ENCODE measurements at places on chromosomes 7 and 10.

GRCh38 chr10:71178880-71179279, 33.5 kb upstream of the UNC5B start:
- DNase-seq: no peak

DNA sequence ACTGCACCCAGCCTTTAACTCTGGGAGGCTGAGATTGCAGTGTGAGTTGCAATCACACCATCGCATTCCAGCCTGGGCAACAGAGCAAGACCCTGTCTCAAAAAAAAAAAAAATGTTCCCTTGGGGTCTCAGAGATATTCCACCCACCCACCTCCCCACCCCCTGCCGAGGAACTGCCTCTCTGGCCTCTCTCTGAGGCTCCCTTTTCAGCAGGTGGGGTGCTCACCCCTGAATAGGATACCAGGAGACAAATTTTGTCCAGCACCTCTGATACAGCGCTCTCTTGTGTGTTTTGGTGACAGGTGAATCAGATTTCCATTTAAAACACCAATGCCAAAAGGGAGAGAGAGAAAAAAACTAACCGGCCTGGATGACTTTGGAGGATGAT, 92.6 kb upstream of the KIF5B start:
- DNase-seq: no peak

- no peak for DNase-seq
These were observed 992 bp upstream of the IGF2BP3 start for GRCh38 chr7:23471106-23471859.

DNA sequence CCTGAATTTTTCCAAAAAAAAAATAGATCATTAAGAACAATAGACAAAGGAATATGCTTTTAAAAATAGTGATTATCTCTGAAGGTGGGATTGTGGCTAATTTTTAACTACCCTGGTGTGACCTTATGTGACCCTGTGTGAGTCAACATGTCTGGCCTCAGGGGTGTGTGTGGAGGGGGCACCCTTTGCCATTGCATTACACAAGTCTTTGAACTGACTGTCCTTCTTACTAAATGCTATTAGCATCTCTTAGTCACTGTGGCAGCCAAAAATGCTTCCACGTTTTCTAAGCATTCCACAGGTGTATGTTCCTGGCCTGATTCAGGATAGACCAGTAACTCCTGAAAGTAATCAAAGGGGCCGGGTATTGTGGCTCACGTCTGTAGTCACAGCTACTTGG, 175.4 kb downstream of the MGMT start:
- DNase-seq: no peak

DNA sequence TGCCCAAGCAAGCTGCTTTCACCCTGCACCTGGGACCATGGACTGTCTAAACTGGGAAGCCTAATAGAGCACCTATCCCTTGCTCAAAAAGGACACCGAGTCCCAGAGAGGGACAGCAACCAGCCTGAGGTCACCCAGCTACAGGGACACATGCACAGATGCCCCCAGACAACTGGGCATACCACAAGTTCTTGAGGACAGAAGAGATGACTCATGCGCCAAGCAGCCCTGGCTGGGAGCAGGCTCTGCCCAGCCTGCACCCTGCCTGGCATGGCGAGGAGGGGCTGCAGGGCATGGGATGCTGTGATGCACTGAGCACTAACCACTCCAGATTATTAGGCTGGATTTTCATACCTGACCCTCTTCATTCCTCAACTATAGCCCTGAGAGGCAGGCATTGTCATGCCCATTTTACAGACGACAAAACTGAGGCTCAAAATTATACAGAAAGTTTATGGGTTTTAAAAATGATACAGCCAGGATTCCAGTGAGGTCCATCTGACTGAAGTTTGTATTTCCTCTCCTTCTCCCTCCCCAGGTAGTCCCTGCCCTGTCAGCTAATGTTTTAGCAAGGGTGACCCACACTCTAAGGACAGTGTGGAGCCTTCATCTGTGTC, 289.3 kb upstream of the ZMIZ1 start:
- DNase-seq: no peak

DNA sequence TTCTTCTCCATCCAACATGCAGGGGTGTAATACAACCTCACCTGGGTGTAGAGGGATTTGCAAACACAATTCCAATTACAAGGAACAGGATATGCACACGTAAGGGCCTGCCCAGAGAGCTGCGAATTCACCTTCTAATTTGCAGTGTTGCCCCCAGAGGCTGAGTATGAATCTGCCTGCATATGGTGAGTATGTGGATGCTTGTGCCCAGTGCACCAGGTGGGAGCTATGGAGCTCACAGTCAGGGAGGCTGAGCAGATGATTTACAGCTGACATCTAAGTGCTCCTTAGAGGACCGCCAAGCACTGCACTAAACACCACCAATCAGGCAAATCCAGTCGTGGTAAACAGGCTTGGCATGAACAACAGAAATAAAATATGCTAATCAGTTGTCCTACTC, 132.0 kb downstream of the RELN start:
- no peak for DNase-seq

GRCh38 chr10:20624642-20625041, 272.5 kb downstream of the NEBL start:
- no peak for DNase-seq

- no peak for DNase-seq
These were observed 56.4 kb upstream of the DKK1 start for GRCh38 chr10:52257692-52258075.

- DNase-seq: no peak
These were observed 9.6 kb upstream of the STRA8 start for GRCh38 chr7:135224027-135224426.

- DNase-seq: no peak
These were observed 178.5 kb downstream of the ARID5B start for GRCh38 chr10:62079885-62080559.

DNA sequence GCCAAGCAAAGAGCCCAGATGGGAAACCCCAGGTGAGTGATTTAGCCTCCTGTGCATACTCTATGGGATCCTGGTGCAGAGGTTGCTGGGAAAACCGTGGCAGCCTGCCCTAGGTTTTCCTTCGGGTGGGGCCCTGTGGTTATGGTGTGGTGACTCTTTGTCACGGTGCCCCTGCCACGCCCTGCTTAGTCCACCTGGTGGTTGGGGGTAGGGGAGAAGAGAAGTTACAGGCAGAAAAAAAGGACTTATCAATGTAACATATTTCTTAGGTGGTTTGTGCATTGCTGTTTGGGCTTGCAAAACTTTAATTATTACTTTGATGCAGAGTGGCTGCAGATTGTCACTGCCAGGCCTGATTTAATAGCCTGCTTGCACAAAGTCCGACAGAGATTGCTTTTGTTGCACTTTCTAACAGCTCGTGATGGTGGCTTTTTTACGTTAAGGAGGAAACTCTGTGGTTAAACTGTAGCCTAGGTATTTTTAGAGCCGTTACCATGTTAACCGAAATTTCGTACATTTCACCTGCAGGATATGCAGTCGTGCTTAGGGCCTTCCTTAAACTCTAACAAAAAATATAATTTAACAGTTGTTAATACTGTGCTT, 197.4 kb downstream of the RNLS start:
- DNase-seq: no peak

- no peak for DNase-seq
These were observed 60.3 kb upstream of the ABLIM1 start for GRCh38 chr10:114718374-114718773.

DNA sequence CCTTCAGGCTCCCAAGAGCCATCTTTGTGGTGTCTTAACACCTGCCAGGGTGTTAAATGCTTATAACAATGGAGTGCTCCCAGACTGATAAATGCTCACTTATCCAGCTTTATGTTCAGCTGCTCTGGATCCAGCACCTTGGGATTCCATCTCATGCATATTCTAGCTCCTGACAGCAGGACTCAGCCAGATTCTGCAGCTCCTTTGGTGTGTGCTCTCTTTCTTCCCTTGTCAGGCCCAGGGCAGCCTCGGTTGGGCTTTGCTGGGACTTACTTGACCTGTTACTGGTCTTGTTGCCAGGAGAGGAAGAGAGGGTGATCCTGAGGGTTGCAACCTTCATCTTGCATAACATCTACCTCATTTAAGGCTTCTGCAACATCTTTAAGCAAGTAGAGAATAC, 59.4 kb upstream of the CCNY start:
- DNase-seq: no peak

- DNase-seq: no peak
These were observed 707.5 kb upstream of the LRRTM3 start for GRCh38 chr10:66218289-66218688.

- no peak for DNase-seq
These were observed 28.6 kb downstream of the PDSS1 start for GRCh38 chr10:26725837-26726727.

DNA sequence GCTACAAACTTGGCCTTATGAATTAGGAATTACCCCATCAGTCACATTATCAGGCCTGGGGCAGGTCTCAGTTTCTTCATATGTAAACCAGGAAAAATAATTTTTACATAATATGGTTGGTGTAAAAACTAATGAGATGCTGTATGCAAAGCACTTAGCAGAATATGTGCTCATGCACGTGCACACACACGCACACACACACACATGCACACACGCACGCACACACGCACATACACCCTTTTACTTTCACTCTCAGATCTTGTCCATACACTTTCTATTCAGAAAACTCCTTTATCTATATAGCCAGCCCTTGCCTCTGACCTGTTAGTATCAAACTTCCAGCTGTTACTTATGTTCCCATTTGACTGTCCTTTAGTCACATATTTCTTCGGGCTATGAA, 92.7 kb downstream of the CREB5 start:
- DNase-seq: no peak

DNA sequence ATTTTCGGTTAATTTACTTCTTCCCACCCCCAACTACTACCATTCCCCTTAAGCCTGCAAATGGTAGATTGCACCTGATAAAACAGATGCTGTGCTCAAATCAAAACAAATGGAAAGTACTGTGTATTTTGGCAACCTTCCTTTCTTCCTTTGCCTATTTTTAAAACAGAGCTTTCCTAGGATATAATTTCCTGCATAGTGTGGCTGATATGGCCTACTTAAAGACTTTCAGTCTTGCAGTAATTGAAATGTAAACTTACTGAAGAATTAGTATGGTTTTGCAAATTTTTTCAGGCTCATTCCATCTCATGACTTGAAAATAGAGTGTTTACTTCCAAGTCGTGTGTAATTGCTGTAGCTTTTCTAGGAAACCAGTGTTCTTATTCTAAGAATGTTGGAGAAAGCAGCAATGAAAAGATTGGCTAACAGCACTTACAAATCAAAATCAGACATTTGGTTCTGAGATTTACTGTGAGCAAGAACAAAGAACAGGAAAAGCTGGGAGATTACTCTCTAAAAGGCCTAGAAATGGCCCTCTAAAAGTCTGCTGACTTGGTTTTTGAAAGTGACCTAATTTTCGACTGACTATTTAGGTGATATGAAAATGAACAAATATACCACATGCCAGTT, 52.0 kb downstream of the REEP3 start:
- DNase-seq: no peak

DNA sequence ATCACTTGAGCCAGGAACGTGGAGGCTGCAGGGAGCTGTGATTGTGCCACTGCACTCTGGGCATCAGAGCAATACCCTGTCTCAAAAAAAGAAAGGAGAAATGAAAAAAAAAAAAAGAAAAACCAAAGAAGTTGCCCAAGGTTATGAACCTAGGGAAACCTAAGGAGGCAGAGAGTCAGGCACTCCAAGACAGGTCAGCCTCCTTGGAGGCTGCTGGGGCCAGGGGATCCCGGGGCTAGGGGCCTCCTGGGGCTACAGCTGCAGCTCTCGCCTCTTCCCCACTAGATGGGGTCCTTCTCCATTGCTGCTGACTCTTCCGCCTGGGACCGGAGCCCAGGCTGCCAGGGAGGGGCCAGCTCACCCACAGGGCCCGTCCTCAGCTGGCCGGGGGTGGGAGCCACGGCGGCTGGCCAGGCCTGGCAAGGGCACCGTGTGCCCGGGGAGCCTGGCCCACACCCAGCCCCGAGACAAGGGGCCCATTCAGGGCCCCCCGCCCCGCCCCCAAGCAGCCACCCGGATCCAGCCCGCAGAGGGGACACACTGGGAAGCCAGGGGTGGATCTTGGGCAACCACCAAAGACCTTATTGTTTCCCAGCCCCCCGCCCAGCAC, 1.7 kb upstream of the SPACDR start:
- no peak for DNase-seq

DNA sequence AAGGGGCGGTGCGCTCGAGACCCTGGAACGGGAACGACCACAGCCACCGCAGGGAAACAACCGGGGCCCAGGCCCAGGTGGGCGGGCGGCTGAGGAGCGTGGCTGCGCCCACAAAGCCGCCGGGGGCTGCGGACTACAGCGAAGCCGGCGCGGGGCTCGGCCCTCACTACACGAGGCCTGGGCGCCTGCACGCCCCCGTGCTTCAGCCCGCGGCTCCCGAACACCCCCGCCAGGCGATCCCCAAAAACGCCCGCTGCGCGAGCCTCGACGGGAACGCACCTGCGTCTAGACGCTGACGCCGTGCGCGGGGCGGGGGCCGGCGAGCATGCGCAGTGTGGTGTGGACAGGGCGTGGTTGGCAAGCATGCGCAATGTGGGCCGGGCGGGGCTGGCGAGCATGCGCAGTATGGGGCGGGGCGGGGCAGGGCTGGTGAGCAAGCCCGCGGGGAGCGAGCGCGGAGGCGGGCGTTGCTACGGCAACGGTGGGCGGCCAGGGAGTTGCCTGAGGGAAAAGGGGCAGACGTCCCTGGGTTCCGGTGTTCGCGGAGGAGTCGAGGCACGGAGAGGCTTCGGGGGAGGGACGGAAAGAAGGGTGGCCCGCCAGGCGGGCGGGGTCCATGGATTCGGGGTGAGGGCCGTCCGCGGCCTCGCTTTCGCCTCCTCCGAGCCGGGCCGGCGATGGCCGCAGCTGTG, at the start of gene RNF32:
Gene RNF32 (plus strand): TSS at position 518 of the 692 bp plus-strand sequence. CDS start 3,104 bp downstream, outside the sequence.
- peak; percentile 99 for DNase-seq

DNA sequence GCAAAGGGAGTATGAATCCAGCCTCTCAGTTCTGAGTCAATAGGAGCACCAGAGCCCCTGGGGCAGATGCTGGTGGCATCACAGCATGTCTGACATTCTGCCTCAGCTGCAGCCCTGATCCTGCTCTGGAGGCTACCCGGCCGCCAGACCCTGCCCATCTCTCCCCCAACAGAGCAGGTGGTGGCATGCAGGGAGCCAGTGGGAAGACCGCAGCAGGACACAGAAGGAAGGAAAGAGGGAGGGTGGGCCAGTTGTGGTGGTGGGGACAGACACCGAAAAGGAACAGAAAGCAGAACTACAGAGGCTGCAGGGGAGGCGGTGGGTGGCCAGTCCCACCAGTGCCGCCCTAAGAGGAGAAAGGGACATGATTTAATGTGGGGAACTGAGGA, 35.3 kb downstream of the BLNK start:
- no peak for DNase-seq

DNA sequence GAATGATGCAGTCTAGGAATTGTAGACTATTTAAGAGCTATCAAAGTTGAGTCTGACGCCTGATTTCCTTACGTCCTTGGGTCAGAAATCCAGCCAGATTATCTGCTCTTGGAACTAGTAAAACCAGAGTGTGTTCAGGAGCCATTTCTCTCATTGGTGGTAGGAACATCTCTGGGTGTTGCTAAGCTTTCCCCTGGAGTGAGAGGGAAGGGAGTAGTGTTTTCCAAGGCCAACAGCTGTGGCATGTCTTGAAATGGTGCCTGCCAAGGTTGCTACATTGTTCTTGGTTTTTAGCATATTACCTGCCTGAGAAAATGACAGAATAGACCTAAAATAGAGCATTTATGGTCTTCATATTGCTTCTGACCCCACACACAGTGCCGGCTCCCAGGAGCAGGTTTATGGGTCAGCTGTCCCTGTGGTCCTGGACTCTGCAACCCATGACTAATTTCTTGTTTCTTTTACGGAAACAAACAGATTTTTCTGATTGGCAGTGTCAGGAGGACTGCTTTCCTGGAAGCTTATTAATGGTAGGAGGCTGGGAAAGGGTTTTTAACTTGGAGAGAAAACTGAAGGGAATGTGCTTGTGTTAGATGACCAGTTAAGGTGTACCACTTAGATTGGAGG, 17.5 kb downstream of the GBF1 start:
- no peak for DNase-seq

Measured in stimulated activated CD8-positive, alpha-beta memory T cell treated with anti-CD3 and anti-CD28 coated beads, Interleukin-4, amount 100 ng/mL, for 1 hour (primary cell).